ENCODE measurements at places on chromosomes 16 and 17. TPM values are rescaled to one million over a fixed set of nuclear protein-coding genes. Genes with fewer than 3 reads are reported as not detected.

GRCh38 chr17:17727111-17727659, 45.9 kb downstream of the RAI1 start:
- peaks cover 14% of the 10 kb centered on the region for H3K4me1 ChIP-seq
- no peaks in the 10 kb centered on the region for H3K36me3 ChIP-seq
- H3K27me3 ChIP-seq: no peaks in the 10 kb centered on the region
- no peak overlapping the region for H3K27ac ChIP-seq

DNA sequence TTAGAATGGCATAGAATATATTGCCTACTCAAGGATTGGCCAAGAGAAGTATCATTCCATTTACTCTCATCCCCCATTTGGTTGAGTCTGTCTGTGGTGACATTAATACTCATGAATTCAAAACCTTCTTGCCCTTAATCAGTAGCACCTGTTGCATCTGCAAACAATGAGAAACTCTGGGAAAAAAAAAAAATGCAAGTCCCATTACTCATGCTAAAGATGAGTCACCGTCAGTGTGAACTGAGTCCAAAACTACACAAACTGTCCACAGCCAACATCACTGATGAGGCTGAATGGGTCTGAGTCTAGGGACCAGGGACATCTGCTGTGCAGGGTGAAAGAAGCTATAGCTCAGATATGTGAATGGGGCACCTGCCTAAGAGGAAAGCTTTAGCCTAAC, 96.9 kb upstream of the ADAMTS18 start:
- peaks cover 2% of the 10 kb centered on the region for H3K27me3 ChIP-seq
- H3K36me3 ChIP-seq: no peaks in the 10 kb centered on the region
- no peak overlapping the region for H3K4me3 ChIP-seq
- DNase-seq: no peak

- no peak overlapping the region for H3K4me3 ChIP-seq
- no peaks in the 10 kb centered on the region for H3K27me3 ChIP-seq
- no peaks in the 10 kb centered on the region for H3K4me1 ChIP-seq
- H3K36me3 ChIP-seq: no peaks in the 10 kb centered on the region
- no peak for DNase-seq
- H3K27ac ChIP-seq: no peak overlapping the region
Observed at GRCh38 chr17:74244548-74244947, 29.5 kb upstream of the DNAI2 start.

DNA sequence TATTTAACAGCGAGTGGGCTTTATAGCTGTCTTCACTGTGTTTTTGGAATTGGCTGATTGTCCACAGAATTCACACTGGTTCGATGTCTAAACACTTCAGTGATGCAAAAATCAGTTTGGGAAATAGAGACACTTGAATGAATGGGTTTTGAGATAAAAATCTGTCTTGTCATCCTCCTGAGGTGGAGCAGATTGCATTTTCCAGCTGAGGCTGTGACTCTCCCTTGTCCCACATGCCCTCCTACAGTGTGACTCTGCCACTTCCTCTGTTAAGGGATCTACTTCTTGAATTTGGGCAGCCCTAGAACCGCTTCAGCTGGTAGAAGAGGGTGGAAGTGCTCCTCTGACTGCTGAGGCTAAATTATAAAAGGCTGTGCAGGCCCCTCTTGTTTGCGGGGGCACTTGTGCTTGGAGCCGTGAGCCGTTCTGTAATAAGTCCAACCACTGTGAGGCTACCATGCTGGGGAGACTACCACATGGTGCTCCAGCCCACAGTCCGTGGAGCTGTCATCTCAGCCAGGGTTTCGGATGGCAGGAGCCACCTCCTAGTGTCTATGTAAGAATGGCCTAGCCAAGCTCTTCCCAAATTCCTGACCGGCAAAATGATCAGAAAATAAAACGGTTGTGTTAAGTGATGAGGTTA, 175.9 kb downstream of the SPECC1 start:
- no peaks in the 10 kb centered on the region for H3K36me3 ChIP-seq
- H3K27me3 ChIP-seq: no peaks in the 10 kb centered on the region
- DNase-seq: no peak
- H3K4me1 ChIP-seq: peaks cover 12% of the 10 kb centered on the region

Gene BCO1
- 30.8 TPM for polyA plus RNA-seq

Gene AATK
- 118 TPM for polyA plus RNA-seq

All from small intestine (tissue), 16 donors.